ENCODE measurements at places on chromosomes 12 and 14.

DNA sequence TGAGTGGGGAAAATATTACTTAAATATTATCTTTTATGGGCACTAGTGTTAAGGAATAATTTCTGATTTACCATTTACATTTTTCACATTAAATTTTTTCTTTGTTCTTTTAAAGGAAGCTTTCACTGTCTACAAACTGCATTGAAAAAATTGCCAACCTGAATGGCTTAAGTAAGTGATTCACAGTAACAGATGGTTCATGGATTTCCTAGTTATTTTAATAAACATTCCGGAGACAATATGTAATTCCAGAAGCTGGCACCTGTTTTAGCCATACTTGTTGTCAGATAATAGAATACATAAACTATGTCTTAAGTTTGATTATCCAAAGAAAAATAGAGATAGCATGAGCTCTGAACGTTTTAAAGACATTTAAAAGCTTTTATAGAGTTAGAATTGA is 17.1 kb downstream of the DNAL1 start:
- DNase-seq: no peak

- no peak for DNase-seq
Measured at GRCh38 chr12:96502477-96502876, 13.1 kb downstream of the CFAP54 start.

GRCh38 chr14:50784683-50785456 is 46.1 kb downstream of the NIN start:
- DNase-seq: no peak

- no peak for DNase-seq
Measured at GRCh38 chr12:71695782-71696181, 9.9 kb downstream of the TMEM19 start.

GRCh38 chr12:100493396-100494012 is 19.8 kb downstream of the NR1H4 start:
- DNase-seq: no peak

- DNase-seq: no peak
Measured at GRCh38 chr14:78610994-78611393, 440.8 kb downstream of the NRXN3 start.

DNA sequence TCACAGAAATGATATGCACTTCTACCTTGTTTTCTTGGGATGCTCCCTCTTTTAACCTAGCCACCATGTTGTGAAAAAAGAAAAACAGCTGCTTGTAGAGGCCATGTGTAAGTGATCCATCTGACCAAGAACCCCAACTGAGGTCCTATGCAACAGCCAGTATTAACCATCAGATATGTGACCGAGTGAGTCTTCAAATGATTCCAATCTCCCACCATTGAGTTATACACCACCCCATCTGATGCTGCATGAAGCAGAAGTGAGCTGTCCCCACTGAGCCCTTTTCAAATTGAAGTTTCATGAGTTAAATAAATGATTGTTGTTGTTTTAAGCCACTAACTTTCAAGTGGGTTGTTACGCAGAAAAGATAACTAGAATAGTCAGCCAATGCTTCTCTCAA is 20.6 kb upstream of the USP15 start:
- DNase-seq: no peak

DNA sequence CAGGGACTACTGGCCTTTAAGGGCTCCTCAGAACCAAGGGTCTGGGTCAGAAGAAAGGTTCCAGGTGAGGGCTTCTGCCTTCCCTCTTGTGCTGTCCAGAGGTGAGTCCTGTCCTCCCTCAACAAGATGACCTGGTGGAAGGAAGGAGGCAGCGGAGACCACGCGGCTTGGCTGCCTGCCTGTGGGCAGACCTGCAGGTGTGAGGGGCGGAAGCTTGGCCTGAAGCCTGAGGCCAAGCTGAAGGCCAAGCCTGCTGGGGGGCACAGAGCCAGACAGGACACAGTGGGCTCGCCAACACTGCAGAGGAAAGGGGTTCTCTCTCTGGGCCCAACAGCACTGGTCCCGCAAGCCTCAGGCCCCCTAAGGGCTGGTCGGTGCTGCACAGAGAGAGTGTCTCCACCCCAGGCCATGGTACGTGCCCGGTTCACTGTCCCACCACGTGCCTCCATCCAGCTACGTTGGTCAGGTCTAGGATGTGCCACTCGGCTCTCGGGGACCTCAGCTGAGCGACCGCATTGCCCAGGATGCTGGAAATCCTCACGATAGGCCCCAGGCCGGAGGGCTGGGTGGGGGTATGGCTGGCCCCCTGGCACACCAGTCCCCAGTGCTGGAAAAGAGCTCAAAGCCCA is 170.0 kb upstream of the PRMT8 start:
- no peak for DNase-seq

- DNase-seq: no peak
Measured at GRCh38 chr12:57164966-57165625, 17.7 kb upstream of the LRP1-AS start.

- DNase-seq: no peak
Measured at GRCh38 chr12:128269181-128269591, 2.2 kb downstream of the TMEM132C start.

DNA sequence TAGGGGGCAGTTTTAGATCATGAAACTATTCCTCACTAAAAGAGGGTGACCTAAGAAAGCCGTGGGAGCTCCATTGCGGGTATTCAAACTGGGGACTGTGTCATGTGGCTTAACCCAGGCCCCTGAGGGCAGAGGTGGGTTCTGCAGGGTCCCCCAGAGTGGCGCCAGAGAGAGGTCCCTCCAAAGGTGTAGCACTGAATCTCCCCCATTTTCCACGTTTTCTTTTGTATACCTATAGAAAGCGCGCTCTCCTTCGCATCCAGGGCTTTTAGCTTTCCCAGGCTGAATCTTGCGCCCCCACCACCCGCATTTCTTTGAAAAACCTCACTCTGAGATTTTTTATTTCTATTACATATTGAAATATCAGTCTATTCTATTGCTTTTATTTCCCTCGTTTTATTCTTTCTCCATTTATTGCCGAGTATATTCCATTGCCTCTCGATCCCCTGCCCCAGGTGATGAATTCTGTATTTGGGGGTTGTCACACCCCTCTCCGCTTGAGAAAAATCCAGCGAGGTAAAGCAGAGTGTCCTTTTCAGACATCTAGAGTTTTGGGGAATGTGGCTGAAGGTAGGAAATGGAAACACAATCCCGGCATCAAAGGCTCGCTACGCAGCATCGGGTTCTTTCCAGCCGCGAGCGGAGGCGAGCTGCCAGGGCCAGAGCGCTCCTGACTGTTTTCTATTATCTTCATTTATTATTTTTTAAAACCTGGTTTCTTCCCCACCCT is 870 bp upstream of the HOXC13 start:
- DNase-seq: no peak

- no peak for DNase-seq
Measured at GRCh38 chr12:4227046-4227445, 46.5 kb upstream of the CCND2 start.
